ENCODE measurements at places on chromosomes 12 and 14.

DNA sequence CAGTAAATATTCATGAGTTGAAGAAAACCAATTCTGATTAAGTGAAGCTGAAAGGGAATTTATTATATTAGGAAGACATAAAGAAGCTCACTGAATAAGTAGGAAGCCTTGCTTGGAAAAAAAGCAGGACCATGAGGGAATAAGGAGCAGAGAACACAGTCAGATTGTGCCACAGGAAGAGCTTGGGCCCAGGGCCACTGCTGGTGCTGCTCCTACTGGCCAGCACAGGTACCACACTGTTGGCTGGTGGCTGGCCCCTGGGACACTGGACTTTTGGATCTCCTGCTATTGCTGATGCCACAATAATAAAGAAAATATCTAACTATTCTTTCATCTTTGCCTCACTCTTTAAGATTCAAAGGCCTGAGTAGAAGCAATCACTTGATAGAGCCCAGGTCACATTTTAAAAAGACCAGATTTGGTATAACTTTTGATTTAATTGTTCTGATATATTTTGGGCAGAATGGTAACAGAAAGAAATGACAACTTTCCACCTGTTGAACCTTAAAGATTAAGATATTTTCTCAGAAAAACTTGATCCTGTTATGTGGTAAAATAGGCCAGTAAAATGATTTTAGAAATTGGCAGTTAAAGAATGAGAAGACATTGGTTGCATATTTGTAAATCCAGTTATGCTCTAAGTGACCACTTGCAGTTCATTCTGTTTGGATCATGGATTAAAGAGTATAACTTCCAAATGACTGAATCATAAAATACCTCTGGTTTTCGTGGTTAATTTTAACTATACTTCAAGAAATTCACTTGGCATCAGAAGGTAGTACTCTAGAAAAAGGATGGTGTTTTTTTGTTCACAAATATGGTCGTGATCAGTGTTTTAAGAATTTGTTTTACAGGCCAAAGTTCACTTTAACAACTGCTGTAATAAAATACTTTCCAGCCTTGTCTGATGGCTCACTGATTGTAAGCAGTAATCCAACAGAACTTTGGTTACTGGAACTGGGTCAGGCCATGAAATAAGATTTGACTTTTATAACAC is 68.3 kb downstream of the DERA start:
- DNase-seq = no peak

DNA sequence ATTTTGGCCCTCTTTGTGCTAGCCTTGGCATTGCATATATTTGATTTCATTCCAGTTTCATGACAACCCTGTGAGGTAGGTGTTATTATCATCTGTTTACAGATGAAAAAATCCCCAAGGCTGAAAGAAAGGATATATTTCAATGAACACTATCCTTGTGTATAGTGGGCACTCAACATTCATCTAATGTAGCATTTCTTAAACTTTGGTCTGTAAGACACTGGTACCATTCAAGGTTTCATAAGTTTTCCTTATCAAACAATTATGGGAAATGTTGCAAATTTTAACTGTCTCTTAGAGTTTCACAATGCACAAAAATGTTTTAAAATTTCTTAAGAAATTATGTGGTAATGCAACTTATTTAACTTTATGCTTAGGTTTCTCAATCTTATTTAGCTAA is 44.3 kb downstream of the ATP23 start:
- DNase-seq = no peak

DNA sequence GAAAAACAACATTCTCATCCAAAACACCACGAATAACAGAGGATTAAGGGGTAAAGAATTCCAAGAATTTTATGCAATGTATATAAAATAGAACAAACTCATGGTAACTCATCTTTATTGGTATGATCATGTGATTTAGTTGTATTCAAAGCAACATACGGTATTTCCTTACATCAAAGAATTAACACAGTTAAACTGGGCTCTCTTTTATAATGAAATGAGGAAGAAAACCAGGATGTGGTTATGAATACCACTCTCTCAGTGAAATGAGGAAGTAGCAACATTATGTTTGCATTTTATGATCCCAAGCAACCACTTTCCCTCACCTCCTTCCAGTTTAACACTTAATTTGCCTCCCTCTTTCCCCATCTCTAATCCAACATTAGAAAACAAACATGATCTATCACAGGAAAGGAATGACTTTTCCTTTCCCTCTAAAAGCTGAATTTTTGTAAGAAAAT is 22.9 kb downstream of the SPTLC2 start:
- DNase-seq = no peak

DNA sequence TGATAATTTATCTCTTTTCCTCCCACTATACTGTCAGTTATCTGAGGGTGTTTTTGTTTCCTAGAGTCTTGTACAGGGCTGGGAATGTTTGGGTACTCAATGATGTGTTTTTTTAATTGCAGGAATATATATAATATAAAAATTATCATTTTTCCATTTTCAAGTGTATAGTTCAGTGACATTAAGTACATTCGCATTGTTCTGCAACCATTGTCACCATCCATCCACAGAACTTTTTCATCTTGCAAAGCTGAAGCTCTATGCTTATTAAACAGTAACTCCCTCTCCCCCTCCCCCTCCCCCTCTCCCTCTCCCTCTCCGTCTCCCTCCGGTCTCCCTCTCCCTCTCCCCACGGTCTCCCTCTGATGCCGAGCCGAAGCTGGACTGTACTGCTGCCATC is 93.0 kb upstream of the MANSC4 start:
- no peak for DNase-seq

DNA sequence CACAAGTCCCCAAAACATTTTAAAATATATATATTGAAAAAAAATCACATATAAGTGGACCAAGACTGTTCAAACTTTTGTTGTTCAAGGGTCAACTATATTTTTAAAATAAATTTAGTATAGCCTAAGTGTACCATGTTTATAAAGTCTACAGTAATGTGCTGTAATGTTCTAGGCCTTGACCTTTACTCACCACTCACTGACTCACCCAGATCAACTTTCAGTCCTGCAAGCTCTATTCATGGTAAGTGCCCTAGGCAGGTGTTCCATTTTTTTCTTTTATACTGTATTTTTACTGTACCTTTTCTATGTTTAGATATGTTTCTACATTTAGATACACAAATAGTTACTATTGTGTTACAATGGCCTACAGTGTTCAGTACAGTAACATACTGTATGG is 23.4 kb upstream of the TMTC1 start:
- DNase-seq = no peak

GRCh38 chr14:56137453-56137807 is 19.2 kb downstream of the PELI2 start:
- no peak for DNase-seq

GRCh38 chr14:105248368-105249181 is at the start of gene BTBD6:
Gene BTBD6, plus strand, starts transcription at chr14:105248533. Its CDS starts 179 bp downstream, at chr14:105248712.
- peak; percentile 93 for DNase-seq

DNA sequence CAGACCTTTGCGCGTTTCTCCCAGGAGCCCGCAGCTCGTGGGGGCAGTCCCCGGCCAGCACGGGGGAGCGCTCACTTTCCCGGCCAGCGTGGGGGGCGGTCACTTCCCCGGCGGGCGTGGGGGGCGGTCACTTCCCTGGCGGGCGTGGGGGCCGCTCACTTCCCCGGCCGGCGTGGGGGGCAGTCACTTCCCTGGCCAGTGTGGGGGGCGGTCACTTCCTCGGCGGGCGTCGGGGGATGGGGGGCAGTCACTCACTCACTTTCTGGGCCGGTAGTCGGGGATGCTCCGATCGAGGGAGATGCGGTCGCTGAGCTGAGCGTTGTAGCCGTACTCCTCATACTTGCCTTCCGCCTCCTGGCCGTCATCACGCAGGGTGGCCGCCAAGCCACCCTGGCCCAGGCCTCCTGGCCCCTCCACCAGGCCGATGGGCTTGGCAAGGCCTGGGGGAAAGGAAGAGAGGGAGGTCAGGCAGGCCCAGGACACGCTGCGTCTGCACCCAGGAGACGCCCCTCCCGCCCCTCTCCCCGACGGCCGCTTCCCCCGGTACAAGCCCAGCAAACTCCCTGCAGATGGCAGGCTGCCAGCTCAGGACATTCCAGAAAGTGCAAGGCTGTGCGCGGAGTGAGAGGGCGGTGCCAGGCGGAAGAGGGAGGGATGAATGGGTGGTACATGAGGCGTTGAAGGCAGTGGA is 43.3 kb downstream of the GALNT9 start:
- peak; percentile 43 for DNase-seq

GRCh38 chr14:86003998-86004397 is 474.1 kb downstream of the FLRT2 start:
- no peak for DNase-seq

- no peak for DNase-seq
Measured at GRCh38 chr12:128978067-128978466, 124.8 kb downstream of the GLT1D1 start.

DNA sequence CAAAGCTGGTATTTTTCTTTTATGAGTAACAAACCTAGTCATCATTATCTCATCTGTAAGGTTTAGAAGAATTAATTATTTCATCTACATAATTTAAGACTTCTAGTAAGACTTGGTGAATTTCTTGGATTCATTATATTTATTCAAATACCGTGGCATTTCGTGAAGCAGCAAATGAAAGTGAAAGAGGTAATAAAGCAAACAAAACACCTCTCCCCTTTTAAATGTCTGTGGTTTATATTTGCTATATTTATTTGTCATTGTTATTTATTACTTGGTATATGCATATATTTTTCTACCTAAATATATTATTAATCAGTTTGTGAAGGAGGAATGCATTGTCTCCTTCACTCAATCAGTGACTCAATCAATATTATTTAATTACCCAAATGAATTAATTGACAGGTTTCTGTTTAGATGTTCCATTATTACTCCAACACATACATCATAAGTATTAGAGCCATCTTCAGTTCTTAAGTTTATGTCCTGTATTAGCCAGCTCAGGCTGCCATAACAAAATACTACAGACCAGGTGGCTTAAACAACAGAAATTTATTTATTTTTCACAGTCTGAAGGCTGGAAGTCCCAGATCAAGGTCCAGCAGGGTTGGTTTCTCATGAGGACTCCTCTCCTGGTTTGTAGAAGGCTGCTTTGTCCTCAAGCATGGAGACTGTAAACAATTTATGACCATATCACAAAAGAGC is 6.6 kb downstream of the CFAP54 start:
- DNase-seq = no peak

GRCh38 chr12:123270214-123271000 is 1.2 kb downstream of the CDK2AP1 start:
- no peak for DNase-seq

GRCh38 chr12:29012673-29013072 is 136.4 kb upstream of the FAR2 start:
- DNase-seq = no peak

GRCh38 chr12:98123021-98123461 is 392.3 kb upstream of the TMPO start:
- no peak for DNase-seq

GRCh38 chr14:81559385-81559784 is 25.7 kb upstream of the SEL1L start:
- DNase-seq = no peak

DNA sequence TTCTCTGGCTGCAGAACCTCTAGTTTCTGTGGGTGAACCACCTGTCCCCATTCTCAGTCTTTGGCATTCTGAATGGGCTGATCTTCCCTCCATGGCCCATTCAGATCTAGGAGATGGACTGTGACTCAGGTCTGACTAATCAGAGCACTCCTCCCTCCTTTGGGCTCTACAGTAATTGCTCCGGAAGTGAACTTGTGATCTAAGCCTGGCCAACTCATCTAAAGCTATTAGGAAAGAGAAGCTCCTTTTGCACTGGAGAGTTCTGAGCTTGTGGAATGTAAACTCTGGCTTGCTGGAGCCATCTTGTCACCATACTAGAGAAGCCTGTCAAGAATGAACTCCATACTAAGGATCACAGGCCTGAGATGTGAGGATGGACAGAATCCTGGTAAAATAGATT is 168.2 kb downstream of the SUDS3 start:
- no peak for DNase-seq

DNA sequence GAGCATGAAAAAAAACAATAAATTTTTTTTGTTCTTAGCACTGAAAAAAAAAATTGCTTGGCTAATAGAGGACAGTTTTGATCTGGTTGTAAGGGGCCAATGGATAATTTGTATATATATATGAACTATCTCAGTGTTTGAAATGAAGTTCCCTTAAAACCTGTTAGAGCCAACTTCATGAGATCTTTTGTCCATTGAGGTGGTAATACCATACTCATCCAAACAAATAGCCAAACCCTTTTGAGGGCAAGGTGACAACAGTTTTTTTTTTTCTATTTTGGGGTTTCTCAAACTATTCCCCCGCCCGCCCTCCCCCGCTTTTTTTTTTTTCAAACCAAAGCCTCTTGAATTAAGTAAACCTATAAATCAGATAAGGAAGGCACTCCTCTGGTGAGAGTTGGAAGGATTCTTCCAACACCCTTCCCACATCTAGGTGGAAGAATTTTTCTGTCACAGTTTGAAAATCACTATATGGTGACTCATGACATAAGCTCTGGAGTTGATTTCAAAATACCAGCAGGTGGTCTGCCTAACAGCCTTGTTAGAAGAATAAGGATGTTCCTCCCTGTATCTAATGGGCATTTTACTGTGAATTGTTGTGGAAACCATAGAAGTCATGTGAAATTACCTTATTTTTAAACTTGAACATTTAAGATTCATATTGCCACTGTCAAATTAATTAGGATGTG is 10.2 kb downstream of the ARHGAP5 start:
- no peak for DNase-seq

DNA sequence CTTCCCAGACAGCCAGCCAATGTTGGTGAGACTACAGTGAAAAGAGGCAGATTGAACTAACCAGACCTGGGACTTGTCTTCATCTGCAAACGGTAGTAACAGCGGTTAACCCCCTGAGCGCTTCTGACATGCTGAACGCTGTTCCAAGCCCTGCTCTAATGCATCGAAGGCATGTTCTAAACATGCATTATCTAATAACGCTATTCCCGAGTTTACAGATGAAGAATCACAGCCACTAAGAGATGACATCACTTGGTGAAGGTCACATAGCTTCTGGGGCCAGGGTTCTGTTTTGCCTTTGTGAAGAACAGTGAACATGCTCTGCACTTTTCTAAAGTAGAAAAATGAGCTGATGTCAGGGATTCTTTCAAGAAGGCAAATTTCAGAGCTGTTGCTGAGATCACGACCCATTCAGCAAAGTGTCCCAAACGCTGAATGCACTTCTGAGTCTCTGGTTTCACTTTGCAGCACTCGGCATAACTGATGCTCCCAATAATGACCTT is 56.0 kb downstream of the FOS start:
- DNase-seq = no peak

GRCh38 chr12:38809832-38810231 is 95.6 kb downstream of the CPNE8 start:
- DNase-seq = no peak

Data from Ammon's horn (tissue), 1 donor.